ENCODE measurements at places on chromosomes 6 and 20.

DNA sequence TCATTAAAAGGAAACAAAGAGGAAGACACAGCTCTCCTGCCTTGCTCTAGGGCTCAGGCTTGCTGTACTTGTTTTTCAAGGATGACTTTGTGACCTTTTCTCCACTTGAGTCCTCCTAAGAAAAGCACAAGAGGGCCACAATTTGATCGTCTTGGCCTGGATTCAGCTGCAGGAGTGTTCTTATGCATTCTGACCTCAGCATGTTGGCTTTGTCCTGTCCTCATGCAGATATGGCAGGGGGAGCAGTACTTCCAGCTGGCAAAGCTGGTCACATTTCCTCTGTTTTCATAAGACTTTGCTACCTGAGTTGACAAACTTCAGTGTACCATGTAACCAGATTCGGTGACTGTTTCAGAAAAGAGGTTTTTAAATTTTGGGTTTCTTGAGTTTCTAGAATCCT, 30.8 kb downstream of the KDM1B start:
- no peak for DNase-seq

GRCh38 chr6:169780571-169781091, 29.2 kb downstream of the ERMARD start:
- DNase-seq = no peak

DNA sequence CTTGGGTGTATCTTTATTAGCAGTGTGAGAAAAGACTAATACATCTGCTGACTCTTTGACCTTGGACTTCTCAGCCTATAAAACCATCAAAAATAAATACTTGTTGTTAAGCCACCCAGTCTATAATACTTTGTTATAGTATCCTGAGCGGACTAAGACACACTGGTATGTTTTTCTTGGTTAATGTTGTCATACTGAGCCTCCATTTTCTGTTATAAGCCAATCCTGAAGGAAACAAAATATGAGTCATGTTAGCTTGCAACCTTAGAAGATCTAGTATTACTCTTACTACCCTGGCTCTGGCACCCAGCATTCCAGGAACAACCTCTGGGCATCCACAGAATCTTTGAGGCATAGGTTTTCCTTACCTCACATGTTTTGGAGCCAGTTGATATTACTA, 307.2 kb downstream of the FRK start:
- DNase-seq = no peak

- DNase-seq = no peak
These were observed 66.8 kb downstream of the CPNE5 start for GRCh38 chr6:36772397-36772796.

GRCh38 chr6:121175827-121176226, 158.5 kb downstream of the TBC1D32 start:
- DNase-seq = no peak

DNA sequence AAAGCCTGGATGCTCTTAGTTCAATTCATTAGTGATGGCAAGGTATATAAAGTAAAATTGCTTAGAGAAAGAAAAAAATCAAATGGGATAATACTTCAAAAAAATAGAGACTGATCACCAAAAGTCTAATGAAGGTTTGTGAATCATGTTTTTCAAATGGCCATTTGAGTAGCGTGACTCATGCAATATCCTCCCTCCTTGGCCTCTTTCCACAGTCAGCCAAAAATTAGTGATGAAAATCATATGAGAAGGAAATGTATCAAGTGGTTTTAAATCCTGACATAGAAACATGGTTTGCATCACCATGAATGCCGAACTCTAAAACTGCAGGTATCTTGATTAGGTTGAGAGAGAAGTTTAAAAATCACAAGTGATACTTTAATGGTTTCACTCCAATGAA, 1.2 kb upstream of the COL19A1 start:
- no peak for DNase-seq

GRCh38 chr6:93069856-93070255, 349.5 kb downstream of the EPHA7 start:
- no peak for DNase-seq

Measured in activated T-cell treated with anti-CD3 and anti-CD28 coated beads, Interleukin-2, amount 50 U/mL, for 48 hours (primary cell).